ENCODE measurements at places on chromosomes 1 and 21.
A peak's percentile ranks its signal among the peaks of the same experiment; 100 is the strongest.

- DNase-seq: peak; percentile 91
Measured at GRCh38 chr1:6026095-6026809, 19.4 kb upstream of the KCNAB2 start.

DNA sequence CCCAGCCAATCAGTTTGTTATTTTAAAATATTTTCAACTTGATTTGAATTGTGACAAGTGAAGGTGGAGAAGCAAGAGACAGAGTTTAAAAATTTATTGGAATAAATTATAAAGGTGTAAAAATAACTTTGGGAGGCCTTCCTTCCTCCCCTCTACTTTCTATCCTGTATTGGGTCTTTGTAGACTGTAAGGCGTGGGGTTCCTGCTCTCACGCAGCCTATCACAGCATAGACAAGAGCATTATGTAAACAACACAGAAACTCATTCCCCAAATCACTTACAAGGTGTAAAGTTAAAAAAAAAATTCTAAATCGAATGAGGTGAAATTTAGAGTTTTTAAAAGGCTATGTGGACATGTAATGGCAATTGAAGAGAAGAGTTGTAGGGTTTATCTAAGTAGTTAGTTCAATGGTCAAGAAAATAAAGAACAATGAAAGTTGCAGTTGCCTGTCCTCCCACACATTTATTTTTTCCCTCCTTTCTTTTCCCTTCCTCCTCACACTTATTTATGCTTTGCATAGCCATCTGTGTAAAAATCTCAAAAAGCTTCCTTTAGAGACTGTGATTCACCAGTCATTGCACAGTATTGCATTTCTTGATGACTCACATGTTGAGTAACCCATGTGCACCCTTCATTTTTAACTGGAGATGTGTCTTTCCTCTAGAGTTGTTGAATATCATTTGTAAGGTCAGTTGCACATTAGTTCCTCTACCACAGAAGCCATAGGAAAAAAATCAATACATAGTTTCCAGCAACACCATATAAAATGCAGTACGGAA lies 242.2 kb downstream of the PTPRC start:
- DNase-seq: no peak

- DNase-seq: no peak
Measured at GRCh38 chr1:119075614-119076013, 64.8 kb downstream of the WARS2 start.

DNA sequence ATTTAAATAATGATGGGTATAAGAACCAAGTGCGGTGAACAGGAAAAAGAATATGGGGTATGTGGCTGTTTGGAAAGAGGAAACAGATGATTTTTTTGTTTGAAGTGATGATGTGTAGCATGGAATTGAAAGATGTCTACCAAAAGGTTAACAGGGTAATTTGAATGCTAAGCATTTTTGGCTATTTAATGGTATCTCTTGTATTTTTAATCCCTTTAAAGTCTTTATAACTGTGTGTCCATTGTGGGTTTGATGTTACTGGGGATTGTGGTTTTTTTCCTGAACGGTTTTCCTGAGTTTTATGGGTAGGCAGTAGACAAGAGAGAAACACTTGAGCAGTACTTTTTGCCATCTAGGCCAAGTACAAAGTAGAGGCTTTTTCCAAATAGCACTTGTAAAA lies 63.2 kb downstream of the PRDM2 start:
- no peak for DNase-seq

DNA sequence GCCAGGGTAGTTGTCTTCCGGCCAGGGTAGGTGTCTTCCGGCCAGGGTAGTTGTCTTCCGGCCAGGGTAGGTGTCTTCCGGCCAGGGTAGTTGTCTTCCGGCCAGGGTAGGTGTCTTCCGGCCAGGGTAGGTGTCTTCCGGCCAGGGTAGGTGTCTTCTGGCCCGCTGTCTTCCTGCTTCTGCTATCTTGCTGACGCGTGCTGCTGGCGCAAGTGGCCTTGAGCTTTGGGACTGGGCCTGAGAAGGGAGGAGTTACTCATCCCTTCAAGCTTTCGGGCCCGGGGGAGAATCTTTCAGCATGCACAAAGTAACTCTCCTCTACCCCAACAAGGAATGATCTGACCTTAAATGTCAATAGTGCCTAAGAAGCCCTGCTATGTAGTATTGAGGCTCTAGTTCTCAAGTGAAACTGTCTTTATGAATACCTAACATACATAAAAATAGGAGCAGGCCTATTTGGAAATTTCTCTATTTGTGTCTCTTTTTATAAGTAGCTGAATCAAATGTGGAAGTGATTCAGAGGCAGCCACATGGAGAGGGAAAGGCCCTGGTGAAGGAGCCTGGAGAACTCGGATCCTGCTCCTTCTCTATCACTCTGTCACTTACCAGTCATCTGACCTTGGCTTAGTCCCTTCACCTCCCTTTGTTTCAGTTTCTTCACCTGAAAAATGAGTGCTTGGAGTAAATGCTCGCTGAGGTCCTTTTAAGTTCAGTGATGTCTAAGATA lies 65.6 kb downstream of the RGL1 start:
- no peak for DNase-seq

GRCh38 chr1:51526248-51526647 lies 7.2 kb upstream of the EPS15 start:
- no peak for DNase-seq

DNA sequence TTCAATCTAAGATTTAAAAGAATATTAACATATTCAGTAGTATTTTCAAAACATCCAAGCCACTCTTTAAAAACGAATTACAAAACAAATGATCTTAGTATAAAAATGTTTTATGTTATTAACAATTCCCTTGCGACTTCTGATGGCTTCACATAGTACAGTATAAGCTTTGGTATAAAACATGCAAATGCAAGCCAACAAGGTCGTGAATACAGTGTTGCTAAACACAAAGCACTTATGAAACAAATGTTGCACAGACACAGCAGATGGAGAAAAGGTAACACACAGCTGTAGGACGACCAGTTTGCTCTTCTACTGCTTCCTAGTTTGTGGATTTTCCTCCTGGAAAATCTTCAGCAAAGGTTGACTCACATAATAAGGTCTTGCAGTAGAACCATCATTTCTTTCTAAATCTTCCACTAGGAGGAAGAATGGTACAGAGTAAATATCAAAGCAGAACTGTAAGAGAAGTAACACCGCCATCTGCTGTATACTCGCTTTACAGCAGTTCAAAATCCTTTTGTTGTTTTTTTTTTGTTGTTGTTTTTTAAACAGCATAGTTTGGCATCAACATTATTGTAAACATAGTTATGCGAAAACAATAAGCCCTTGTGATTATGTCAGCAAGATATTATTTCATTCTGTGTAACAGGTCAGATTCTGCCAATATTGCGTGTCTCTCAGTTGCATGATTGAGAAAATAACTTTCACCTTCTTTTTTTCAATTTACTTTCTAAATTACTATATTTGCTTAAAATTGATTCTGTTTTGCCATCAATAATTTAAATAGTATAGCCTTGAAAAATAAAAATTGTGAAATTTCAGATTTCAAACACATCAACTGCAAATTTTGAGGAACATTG lies 69.5 kb downstream of the LHX8 start:
- DNase-seq: no peak

DNA sequence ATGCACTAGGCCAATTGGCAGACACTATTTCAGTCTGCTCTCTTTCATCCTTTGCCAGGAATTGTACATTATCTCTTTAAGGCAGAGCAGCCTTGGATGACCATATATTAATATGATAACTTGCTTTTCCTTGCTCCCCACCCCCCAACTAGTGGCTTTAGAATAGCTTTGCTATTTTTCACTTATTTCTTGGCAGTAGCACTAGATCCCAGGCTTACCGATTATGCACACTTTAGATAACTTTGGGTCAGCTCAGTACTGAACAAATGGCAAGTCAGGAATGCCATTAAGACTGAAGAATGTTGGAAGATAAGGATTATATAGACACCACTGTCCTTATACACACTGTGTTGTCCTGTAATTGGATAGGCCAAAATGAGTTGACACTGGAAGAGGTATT lies 146.4 kb downstream of the FGGY start:
- no peak for DNase-seq

DNA sequence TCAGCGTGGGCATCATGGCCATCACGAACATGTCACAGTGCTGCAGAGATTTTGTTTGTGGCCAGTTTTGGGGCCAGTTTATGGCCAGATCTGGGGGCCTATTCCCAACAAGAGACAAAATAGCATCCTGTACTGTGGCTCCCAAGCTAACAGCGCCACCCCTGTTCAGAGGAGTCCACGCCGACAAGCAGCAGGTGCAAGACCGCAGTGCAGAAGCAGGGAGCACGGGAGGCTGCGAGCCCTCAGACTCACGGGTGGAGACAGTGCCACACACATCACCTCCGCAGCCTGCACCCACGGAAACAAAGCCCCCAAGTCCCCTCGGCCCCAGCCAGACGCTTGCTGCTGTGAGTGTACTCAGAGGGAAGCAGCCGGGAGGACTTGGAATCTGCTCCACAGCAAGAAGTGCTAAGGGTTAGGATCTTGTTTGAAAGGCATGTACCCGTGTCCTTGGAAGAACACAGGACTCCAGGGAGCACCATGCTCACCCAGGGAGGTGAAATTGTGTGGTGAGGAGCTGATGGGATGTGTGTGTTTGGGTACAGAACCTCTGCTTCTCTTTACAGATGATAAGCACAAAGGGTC lies 7.1 kb downstream of the TCP10L start:
- no peak for DNase-seq

DNA sequence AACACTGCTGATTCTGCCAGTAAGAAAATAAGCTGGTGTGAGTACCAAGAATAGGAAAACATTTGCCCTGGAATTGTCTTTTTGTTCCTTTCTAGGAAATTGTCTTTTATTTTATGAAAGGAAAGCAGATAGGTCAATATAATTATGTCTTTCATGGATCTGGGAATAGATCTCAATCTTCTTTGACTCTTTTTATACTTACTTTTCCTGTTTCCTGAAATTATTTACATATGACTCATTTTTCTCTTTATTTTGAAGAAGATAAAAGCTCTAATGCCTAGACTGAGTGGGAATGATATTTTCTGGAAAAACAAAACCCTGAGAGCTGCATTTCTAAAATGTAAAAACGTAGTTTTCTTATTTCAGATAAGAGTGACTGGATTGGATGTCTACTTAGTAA lies 100.1 kb downstream of the MAN1A2 start:
- DNase-seq: no peak

- DNase-seq: no peak
Measured at GRCh38 chr1:183143576-183144315, 42.3 kb upstream of the LAMC2 start.

DNA sequence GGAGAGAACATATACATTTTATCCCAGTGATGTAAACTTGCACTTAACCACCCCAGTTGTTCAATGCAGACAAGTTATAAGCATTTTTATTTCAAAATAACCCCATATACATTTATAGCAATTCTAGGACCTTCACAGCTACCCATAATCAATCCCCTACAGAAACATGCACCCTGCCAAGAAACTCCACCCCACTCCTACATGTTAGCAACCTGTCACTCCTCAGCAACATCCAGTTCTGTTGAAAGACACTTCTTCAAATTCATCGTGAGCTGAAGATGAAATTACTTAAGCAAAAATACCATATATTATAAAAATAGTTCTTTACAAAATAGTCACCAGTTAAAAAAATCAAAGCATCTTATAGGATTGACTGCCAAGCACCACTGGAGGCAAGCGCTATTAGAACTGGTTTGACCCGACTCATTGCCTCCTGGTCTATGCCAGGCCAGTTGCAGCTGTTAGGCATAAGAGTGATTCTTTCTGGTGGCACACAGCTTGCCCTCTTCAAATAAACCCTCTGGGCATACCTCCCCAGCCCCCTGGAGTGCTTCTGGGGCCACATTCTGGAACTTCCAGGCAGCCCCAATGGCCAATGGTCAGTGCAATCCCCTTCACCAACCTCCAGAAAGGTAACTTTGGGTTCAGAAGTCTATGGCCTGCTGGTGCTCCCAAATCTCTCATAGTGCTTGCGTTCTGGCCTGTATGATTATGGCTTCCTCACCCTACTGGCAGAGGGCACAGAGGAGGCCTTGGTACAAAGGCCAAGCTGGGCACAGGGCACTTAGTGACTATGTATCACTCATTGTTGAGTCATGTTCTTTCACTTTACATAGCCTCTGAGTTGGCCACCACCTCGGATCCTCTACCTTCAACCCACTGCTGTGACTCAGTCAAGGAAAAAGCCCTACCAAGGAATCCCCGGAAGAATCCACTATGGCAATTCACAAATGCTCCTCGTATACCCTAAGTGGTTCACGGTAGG lies 72.2 kb upstream of the RALGPS2 start:
- DNase-seq: no peak

GRCh38 chr1:184455786-184456185 lies 69.0 kb downstream of the C1orf21 start:
- no peak for DNase-seq

DNA sequence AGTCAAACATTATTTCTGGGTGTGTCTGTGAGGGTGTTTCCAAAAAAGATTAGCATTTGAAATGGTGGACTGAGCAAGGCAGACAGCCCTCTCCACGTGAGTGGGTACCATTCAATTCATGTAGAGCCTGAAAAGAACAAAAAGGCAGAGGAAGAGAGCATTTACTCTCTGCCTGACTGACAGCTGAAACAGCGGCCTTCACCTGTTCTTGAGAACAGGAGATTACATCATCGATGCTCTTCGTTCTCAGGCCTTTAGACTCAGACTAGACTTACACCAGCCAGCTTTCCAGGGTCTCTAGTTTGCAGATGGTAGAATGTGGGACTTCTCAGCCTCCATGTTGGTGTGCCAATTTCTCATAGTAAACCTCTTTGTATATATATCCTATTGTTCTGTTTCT lies 302.3 kb downstream of the BACH1 start:
- no peak for DNase-seq

DNA sequence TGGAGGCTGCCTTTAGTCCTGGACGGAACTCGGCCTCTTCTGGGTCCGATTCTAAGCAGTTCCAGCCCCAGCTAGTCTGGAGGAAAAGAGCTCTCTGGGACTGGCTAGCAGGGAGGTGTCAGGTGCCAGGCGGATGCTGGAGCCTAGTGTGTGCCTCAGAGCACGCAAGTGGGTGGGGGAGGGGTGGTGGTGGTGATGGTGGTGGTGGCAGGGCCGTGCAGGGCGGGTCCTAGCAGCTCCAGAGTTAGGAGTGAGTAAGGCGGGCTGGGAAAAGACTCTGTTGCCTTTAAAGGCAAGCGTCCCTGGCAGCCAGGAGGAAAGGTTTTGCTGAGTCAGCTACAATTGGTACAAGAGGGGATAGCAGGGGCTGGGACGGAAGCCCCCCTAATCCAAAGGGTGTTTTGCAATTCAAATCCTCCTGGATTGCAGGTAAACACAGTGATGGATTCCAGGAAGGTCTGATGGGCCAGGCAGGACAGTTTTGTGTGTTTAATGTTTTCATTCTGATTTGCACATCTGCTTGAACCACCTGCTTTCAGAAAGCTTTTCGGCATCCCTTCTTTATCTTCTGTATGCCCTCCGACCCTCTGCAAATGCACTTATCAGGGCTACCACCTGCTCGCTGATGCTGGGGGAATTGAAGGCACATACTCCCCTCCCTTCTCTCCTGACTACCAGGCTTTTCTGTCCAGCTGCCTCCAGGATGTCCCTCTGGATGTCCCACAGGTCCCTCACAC lies 4.1 kb upstream of the SLC2A1 start:
- DNase-seq: no peak

- no peak for DNase-seq
Measured at GRCh38 chr1:33517596-33518250, 45.3 kb downstream of the ZSCAN20 start.
